Stimulated activated CD4-positive, alpha-beta T cell treated with anti-CD3 and anti-CD28 coated beads, Interleukin-2, amount 100 ng/mL, for 24 hours (primary cell): ENCODE measurements at places on chromosomes 11 and 22.

DNA sequence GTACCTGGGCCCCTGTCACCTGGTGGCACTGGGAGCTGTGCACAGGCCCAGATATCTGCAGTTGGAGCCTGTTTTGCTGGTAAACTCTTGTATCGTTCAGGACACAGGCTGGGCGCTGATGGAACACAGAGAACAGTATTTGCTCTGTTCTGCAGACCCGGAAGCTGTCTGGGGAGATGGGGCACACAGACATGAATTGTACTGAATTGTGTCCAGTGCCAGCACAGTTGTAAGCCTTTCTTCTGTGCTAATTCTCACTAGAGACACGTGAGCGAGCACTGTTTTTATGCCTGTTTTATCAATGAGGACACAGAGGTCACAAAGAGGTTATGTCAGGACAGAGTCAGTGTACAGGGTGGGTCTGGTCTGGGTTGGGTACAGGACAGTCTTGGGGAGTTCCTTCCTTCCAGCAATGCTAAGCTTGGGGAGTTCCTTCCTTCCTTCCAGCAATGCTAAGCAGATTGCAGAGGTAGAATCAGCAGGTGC lies 24.4 kb upstream of the ACR start:
- no peak for DNase-seq

DNA sequence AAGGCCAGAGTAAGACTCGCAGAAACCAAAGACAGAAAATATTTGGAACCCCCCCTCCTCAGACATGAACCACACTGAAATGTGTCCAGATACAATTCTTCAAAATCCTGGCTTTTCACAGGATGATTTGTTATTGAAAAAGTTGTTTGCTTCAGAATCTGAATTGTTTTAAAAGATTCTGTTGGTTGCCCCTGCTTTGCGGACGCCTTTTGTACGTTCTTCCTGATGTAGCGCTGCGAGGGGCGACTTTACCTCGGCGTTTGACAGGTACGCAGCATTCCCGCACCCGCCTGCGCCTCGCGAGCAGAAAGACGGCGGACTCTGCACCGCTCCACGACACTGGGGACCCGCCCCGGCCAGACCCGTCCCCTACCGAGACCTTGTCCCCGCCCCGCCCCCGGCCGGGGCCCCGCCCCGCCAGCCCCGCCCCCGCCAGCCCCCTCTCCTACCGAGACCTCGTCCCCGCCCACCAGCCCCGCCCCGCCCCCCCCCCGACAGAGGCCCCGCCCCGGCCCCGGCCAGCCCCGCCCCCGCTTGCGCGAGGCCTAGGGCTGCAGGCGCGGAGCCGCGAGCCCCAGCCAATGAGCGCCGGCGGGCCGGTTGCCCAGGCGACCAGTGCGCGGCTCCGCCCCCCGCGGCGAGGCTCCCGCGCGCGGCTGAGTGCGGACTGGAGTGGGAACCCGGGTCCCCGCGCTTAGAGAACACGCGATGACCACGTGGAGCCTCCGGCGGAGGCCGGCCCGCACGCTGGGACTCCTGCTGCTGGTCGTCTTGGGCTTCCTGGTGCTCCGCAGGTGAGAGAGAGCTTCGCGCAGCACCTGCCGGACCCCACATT lies at the start of gene GLB1L2:
TSS of gene GLB1L2 (plus strand) at position 635 of the 835 bp plus-strand sequence. CDS start at position 709, 74 bp downstream.
- DNase-seq: peak; percentile 81

- peak; percentile 89 for DNase-seq
Observed at GRCh38 chr11:33736148-33736812, at the start of gene CD59. CD59 (minus strand) TSS chr11:33736423; CDS start chr11:33722445, 13,978 bp downstream.

DNA sequence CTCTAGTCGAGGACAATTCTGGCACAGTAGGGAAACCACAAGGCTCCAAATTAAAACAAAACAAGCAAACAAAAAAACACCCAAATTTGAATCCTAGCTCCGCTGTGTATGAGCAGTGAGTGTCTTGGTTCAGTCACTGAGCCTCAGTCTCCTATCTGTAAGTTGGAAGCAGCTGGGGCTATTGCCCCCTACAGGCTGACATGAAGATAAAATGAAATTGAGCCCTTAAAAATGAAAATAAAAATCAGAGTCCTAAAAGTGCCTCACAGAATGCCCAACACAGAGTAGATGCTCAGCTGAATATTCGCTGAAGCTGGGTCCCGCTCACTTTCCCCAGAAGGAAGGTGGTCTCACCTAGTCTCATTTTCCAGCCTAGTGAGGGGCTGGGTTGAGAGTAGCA lies 65.2 kb downstream of the PDE2A start:
- DNase-seq: no peak

GRCh38 chr11:111387363-111387762 lies 8.3 kb upstream of the POU2AF1 start:
- no peak for DNase-seq

DNA sequence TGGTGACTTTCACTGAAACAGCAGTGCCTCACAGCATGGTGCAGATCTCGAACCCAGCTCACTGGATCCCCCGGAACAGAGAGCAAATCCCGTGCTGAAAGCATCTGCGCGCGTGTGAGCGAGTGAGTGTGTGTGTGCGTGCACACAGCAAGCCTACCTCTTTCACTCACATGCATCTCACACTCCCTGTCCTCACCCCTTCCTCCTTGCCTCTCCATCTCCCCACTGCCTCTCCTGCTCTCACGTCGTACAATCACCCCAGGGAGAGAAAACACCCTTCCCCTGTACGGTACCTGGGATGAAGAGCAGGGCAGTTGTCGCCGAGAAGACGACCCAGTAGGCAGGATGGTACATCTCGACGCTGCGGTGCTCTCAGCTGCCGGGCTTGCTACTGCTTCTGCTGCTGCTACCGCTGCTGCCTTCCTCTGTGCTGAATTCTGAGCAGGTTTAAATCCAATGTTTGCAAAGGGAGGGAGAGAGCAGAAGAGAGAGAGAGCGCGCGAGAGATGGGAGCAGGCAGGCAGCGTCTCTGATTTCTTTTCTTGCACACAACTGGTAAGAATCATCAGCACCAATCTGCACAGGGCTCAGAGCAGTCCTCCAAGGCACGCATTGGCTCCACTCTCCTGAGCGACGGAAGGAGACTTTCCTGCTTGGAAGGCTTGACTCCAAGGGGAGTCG lies at the start of gene OPCML:
TSS of gene OPCML (minus strand) at position 531 of the 681 bp plus-strand sequence.
- no peak for DNase-seq

GRCh38 chr11:8914661-8915018 lies 3.7 kb downstream of the AKIP1 start:
- no peak for DNase-seq

- peak; percentile 29 for DNase-seq
Observed at GRCh38 chr11:85826116-85826855, 15.3 kb upstream of the SYTL2 start.

DNA sequence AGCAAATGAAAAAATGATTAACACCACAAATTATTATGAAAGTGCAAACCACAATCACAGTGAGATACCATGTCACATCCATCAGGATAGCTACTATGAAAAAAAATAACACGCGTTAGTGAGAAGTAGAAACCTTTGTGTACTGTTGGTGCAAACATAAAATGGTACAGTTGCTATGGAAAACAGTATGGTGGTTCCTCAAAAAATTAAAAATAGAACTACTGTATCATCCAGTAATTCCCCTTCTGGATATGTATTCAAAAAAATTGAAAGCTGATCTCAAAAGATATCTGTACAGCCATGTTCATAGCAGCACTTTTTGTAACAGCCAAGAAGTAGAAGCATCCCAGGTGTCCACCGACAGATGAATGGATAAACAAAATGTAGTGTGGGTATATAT lies 43.4 kb downstream of the CCDC81 start:
- DNase-seq: no peak

DNA sequence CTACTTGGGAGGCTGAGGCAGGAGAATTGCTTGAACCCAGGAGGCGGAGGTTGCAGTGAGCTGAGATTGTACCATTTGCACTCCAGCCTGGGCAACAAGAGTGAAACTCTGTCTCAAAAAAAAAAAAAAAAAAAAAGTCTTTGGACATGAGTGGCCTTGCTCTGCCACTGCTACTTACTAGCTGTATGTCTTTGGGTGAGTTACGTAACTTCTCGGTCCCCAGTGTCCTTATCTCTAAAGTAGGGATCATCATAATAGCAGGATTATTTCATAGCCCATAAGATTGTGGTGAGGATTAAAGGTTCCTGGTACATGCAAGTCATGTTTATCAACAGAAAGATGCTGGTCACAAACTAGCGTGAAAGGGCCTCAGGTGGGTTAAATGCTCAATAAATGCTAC lies 53.9 kb upstream of the HEPHL1 start:
- DNase-seq: no peak

GRCh38 chr22:40441761-40442390 lies 71.5 kb downstream of the SGSM3 start:
- DNase-seq: no peak

GRCh38 chr22:46069521-46070214 lies 80.7 kb upstream of the PPARA start:
- peak; percentile 63 for DNase-seq

DNA sequence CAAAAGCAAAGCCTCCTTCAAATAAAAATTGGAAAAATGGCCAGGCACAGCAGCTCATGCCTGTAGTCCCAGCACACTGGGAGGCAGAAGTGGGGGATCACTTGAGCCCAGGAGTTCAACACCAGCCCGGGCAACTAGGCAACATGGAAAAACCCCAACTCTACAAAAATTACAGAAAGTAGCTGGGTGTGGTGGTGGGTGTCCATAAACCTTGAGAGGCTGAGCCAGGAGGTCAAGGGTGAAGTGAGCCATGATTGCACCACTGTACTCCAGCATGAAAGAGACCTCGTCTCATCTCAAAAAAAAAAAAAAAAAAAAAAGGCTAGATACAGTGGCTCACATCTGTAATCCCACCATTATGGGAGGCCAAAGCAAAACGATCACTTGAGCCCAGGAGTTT lies 22.3 kb downstream of the DDX6 start:
- no peak for DNase-seq

DNA sequence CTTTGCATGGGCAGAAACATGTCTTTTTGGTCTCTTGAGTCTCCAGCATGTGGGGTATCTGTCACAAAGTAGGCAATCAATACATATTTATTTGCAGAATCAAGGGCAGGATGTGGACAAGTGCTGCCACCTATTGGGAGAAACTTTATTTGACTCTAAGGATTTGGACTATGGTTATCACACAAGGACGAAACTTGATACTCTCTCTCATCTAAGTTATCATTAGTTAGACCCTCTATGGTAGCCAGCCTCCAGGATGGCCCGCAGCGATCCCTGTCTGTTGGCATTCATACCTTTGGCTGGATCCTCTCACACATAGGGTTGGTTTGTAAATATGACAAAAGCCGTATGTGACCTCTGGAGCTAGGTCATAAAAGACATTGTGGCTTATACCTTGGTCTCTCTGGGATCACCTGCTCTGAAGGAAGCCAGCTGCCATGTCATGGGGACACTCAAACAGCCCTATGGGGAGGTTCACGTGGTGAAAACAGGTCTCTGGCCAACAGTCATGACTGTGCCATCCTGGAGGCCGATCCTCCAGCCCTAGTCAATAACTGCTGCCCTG lies 1.1 kb upstream of the FBXO7 start:
- DNase-seq: peak; percentile 9

GRCh38 chr11:86346513-86346912 lies 28.2 kb upstream of the CCDC81 start:
- no peak for DNase-seq
